AG20443 (cell line): ENCODE measurements at places on chromosomes 5 and 9.

GRCh38 chr9:89426384-89426961, 71.4 kb downstream of the SEMA4D start:
- no peak for DNase-seq

GRCh38 chr5:139105621-139106071, 92.5 kb downstream of the SIL1 start:
- peak; percentile 25 for DNase-seq

DNA sequence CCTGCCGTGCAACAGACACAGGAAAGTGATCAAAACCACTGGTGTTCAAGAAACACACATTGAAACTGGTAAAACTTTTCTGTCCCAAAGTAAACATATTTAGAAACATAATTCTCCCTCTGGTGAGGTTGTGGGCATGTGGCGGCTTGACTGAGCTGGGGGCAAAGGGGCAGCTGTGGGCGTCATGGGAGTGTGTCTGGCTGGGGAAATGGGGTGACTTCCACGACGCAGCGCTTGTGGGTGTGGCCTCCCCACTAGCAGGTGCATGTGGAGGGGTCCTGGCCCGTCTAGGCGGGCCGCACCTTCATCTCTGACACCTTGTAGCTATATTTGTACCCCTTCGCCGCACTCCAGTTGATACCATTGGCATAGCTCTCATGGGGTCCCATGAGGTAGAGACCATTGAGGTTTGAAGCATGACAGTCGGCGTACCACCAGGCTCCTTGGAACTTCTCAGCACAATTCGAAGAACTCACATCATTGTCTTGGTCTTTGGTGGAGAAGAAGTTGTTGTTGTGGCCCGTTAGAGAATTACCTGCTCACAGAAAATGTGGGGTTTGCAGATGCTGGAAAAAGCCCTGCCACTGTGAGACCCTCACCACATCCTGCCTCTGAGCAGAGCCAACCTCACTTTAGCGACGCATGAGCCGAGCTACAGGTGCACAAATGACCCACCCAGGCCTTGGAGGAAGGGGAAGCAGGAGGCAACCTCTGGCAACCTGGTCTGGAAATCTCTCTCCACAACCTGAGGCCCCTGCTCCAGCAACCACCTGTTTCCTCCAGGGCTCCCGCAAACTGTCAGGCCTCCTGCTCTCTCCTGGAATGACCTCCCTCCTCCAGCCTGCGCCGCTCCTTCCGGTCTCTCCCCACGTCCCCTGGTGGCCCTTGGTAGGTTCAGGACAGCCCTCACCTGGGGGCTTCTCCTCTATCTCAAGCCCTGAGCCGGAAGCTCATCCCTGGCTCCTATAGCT, 7.9 kb downstream of the FCN1 start:
- DNase-seq: no peak

DNA sequence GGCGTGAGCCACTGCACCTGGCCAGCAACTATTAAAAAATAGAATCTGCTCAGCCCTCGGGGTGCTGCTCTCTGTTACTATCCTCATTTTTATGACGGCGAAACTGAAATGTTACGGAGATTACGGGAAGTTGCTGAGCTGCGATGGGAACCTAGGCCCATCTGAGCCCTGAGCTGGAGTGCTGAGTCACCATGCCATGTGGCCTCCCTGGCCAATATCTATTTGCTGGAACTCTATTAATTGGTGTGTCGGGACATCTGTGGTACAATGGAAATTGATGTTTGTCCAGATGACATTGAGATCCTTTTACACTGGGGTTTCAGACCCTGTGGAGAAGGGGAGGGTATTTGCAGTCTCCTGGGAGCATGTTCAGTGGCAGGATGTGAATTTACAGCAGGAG, 8.1 kb downstream of the PRDM12 start:
- DNase-seq: peak; percentile 9

DNA sequence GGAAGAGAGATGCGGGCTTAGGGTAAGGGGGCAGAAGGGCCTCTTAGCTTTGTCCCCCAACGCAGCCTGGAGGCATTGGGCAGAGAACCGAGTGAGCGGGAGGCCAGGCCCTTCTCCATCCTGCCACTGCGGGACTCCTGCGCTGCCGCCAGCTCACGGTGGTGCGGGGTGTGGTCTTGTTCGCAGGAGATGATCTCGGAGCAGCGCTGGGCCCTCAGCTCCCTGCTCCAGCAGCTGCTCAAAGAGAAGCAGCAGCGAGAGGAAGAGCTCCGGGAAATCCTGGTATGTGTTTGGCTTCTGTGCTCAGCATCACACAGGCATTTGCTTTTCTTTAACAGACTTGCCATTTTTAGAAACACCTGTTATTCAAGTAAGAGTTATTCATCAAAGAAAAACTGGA, 41.3 kb downstream of the LRSAM1 start:
- no peak for DNase-seq

DNA sequence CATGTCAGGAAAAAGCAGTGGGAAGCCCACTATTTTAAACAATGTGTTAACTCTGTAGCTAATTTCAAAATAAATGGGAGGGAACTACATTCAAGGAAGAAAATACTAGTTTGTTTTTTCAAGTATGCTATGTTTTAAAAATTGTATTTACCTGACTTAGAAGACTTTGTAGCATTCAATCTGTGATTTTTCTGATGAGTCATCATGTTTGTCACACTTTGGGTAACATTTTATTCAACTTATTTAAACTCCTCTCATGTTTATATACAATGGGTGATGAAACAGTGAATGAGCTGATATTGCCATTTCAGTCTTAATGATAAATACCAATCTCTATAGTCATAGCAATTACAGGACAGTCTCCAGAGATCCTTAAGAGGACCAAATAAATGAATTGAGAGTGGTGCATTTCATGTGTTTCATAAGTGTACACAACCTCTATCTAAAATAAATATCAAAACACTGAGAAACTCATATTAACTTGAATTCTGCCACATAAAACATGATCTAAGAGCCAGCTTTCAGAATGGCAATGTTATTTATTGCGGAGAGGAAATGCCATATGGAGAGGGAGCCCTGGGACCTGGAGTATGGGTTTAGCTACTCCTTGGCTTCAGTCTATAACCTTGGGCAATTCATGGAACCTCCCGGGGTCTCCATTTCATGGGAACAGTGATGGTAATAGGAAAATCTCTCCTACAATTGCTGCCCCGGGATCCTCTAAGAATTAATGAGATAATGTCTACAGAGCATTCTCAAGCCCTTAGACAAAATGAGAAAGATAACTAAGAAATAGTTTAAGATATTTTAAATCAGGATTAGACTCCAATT, 913.9 kb downstream of the TLE4 start:
- DNase-seq: no peak

GRCh38 chr9:6428940-6429889, 16.2 kb downstream of the UHRF2 start:
- no peak for DNase-seq

- DNase-seq: no peak
Observed at GRCh38 chr5:61280761-61281427, 51.2 kb upstream of the ZSWIM6 start.

DNA sequence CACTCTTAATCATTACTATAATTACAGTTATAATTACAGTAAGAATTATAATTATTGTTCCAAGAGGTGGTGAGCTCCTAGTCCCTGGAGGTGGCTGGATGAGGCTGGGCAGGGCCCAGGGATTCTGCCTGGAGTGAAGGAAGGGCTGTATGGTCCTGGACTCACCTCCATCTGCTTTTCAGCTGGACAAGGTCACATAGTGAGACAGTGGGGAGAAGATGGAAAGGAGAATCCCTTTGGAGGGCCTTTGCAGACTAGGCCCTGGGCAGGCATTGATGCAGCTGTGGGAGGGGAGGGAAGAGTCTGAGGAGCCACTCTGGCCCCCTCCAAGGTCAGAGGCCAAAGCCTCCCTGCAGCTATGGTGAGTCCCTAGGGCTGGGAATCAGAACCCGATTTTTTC, 125.4 kb downstream of the RGS3 start:
- no peak for DNase-seq

- peak; percentile 95 for DNase-seq
Observed at GRCh38 chr5:132227485-132228240, at the start of gene P4HA2. TSS of gene P4HA2 (minus strand) at chr5:132227853. CDS start at chr5:132218626, 9,227 bp downstream.

- peak; percentile 97 for DNase-seq
Observed at GRCh38 chr9:116549061-116549664, 137.9 kb upstream of the TRIM32 start.

DNA sequence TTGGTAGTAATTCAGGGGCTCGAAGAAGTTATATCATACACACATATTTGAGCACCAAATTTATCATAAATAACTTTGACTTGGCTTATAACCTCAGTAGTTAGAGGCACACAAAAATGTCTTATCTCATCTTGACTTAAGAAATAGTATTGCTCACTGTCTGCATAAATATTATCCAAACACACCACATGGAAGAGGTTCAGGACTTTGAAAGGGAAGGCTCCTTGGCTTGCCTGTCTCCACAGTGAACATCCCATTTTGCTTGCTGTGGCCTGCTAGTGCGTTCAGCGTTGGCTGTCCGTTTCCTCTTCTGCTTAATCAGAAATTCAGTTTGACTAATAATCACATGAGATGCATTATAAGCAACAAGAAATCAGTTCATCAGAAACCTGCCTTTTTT, 13.9 kb downstream of the GRXCR2 start:
- DNase-seq: peak; percentile 10

- no peak for DNase-seq
Observed at GRCh38 chr5:77353251-77353650, 138.9 kb downstream of the WDR41 start.

DNA sequence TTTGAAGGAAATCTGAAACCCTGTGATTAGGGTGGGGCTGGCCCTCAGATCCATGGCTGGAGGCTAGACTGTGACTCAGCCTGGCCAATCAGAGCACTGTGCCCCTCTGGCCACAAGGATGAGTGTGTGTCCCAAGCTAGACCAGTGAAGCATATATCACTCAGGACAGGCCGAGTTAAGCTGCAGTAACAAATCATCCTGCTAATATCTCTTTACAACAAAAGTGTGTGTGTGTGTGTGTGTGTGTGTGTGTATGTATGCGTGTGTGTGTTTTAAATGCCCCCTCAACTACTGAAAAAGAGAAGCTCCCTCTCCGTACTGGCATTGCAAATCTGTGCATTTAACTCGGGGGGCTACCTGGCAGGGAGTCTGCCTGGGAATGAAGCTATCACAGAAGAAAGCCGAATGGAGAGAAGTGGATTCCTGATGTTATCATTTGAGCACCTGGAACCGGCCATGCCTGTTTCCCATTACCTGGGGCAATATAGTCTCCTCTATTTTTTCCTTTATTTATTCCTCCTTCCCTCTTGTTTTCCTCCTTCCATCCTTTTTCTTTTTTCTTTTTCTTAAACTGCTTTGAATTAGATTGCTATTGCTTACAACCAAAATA, 25.6 kb downstream of the STC2 start:
- peak; percentile 92 for DNase-seq

- DNase-seq: no peak
Observed at GRCh38 chr9:34986540-34987047, 3.0 kb upstream of the DNAJB5 start.

DNA sequence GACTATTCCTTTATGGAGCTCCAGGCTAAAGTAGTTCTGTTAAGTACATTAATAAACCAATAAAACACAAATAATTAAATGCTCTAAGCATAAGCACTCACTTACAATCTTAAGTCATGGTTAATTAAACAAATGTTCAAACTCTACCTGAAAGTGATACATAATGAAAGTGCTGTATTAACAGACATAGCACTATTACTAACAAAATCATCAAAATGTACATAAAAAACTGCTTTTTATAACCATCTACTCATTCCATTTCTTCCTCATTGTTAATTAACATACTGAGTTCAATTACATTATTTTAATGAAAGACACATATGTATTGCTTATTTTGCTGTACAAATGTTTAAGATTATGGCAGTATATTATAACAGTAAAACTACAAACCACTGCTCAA, 107.3 kb downstream of the AP3B1 start:
- no peak for DNase-seq

DNA sequence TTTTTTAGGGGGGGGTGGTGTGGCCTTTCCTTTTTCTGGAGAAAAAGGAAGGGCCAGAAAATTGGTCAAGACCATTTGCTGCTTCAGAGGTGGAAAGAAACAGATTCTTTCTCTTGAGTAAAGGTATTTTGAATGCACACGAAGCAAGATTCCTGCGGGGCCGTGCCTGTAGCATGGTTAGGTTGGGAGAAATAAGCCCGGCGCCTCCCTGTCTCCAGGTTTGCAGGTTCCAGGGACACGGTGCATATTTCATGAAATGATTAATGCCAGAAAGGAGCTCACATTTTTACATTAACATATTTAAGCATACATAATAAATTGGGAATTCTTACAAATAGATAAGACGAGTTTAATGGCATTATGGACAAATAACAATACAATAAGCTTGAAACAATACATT, 409.5 kb upstream of the IRX1 start:
- DNase-seq: no peak

DNA sequence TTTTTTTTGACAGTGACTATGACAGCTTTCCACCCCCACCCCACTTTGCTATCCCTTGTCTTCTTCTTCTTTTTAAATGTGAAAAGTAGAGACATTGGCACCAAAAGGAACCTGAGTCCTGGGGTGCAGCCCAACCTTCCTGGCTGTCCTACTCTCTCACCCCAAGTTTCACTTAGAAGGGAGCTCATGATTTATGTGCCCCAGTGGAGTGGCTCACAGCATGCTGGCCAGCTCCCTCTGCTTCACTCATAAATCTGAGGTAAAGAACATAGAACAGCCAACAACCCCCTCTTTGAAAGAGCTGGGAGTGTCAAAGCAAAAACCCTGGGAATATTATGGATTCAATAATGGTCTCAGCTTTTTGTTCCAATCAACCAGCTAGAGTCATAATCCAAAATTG, 196.3 kb upstream of the DAPK1 start:
- DNase-seq: no peak
